GM23338 (cell line): ENCODE measurements at places on chromosomes 4 and X. TPM values are rescaled to one million over a fixed set of nuclear protein-coding genes. Genes with fewer than 3 reads are reported as not detected.
A peak's percentile ranks its signal among the peaks of the same experiment; 100 is the strongest.

- DNase-seq = peak; percentile 7
Measured at GRCh38 chr4:177907736-177908424, 465.6 kb upstream of the AGA start.

DNA sequence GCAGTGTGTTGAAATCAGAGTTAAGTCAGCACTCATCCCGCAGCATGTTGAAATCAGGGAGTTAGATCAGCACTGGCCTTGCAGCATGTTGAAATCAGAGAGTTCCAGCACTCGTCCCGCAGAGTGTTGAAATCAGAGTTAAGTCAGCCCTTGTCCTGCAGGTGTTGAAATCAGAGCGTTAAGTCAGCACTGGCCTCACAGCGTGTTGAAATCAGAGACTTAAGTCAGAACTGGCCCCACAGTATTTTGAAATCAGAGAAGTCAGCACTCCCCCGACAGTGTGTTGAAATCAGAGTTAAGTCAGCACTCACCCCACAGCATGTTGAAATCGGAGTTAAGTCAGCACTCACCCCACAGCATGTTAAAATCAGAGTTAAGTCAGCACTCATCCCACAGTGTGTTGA lies 10.9 kb upstream of the UVSSA start:
- no peak for DNase-seq

The MAGEB1 gene
- total RNA-seq = not detected in 2 replicates

The DGAT2L6 gene
- not detected in 2 replicates for total RNA-seq

The FABP2 gene
- not detected in 2 replicates for total RNA-seq

- peak; percentile 52 for DNase-seq
Measured at GRCh38 chr4:183936047-183936446, 30.9 kb downstream of the STOX2 start.

The NPY1R gene
- 7.4 and 10.9 TPM in 2 replicates for total RNA-seq

GRCh38 chr4:129162450-129162849 lies 66.5 kb downstream of the C4orf33 start:
- no peak for DNase-seq

DNA sequence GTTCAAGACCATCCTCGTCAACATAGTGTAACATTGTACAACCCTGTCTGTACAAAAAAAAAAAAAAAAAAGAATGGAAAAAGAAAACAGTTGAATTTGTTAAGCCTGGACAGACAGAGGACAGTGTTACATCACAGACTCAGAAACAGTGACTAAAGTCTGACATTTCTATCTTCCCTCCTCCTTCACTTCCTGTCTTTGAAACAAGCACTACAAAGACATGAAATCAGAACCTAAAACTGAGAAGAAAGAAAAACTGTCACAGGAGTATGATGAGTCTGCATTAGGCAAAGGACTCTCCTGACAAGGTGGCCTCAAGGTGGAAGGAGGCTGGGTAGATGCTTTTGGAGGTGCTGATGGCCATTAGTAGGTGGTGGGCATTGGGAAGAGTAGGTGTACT lies 126.7 kb downstream of the RBM47 start:
- DNase-seq = no peak

GRCh38 chr4:103091601-103092223 lies 7.9 kb downstream of the BDH2 start:
- peak; percentile 77 for DNase-seq
